ENCODE measurements at places on chromosomes 16 and 17.

- no peak for DNase-seq
Observed at GRCh38 chr17:67095803-67096202, 51.4 kb downstream of the CACNG1 start.

- DNase-seq = no peak
Observed at GRCh38 chr16:89295915-89296314, 78.4 kb downstream of the ZNF778 start.

DNA sequence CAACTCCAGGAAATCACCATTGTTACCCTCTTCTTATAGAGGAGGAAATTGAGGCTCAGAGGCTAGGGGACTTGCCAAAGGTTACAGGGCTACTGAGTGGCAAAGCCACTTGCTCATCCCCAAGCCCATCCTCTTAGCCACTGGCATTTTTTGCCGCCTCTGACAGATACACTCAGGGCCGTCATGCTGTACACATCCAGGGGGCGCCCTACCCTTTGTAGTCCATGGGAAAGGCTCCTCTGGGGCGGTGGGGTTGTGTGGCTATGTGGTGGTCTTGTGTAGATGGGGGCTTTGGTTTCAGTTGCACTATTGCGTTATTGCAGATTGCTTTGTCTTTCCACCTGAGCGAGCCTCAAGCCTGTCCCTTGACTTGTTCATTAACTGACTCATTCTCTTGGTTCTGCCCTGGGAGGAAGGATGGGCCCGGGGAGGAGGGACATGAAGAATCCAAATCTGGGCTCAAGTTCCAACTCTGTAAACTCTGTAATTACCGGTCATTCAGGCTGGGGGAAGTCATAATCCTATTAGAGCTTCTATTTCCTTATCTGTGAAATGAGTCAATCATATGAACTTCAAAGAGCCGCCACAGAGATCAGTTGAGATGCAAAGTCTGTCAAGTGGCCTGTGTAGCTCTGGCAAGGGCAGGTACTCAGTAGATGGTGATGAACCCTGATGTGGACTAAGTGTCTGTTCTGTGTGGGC, 2.8 kb downstream of the NOS2 start:
- DNase-seq = no peak

GRCh38 chr16:19130385-19130784, 16.6 kb downstream of the ITPRIPL2 start:
- DNase-seq = no peak

GRCh38 chr17:83149029-83149725, 69.8 kb downstream of the METRNL start:
- no peak for DNase-seq

DNA sequence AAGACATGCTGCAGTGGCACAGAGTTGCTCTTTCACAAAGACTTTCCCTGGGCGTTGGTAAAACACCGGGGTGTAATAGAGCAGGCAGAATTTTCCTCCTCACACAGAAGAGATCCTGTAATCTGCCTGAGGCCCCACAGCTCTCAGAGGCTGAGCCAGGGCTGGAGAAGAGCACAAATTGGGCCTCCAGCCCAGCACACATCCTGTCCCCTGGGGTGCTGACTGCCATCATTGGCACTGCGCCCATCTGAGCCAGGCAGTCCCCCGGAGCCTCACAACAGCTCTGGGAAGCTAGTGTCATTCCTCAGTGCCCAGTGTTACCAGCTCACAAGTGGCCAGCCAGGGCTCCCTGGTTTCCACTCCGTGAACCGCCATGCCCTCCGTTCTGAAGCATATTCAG, 119.4 kb downstream of the SOCS1 start:
- DNase-seq = no peak
